ENCODE measurements at places on chromosomes 7 and 10.

- no peak for DNase-seq
Observed at GRCh38 chr10:111203615-111204014, 126.8 kb downstream of the ADRA2A start.

DNA sequence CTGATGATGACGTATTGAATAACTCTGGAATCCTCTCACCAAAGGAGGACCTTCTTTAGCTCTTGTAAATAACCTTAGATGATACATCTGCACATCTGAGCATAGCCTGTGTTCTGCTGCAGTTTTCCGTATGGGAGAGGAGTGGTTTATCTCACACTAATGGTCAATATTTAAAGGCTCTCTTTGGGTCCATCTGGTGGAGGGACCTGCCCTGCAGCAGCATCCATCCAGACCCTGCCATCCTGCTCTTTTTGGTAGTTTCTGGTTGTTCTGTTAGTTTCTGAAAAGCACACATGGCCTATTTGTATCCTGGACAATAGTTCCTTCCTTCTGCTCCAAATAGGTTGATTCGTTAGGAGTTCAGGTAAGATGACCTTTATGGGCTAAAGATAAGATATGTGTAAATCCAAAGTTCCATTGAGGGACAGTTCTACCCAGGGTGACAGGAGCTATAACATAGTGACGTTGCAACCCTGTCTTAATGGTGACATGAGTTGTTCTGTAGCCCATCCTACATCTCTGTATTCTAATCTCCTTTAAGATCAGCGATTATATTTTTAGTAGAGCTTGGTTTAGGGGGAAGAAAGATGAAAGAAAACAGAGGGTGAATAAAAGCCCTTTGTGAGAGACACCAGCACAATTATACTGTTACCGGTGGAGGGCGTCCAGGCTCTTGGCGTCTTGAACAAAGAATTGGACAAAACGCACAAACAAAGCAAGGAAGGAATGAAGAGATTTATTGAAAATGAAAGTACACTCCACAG lies 60.0 kb upstream of the KLF14 start:
- DNase-seq, result no peak

DNA sequence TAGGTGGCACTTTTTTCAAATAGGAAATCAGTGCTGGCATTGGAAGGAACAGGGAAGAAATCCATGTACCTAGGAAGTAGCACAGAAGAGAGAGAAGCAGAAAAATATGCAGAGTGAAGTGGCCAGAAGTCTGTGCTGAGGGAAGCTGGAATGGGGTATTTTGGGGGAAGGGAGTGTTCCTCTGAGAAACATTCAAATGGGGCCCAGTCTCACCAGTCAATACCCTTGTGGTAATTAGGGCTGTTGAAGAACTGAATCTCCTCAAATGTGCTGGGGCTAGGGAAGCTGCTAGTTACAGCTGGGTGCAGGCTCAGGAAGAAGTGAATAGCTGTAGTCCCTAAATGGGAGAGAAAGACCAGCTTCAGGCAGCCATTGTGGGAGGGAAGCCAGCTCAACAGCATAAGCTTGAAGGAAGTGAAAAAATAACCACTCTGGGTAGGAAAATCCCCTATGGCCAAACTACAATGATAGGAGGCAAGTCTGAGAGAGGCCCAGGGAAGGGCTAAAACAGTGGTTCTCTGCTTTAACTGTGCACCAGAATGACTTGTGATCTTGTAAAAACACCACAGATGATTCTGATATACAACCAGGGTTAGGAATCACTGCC lies 7.6 kb downstream of the NDST2 start:
- DNase-seq, result no peak

GRCh38 chr10:80708808-80709207 lies 171.1 kb downstream of the SH2D4B start:
- DNase-seq, result no peak

DNA sequence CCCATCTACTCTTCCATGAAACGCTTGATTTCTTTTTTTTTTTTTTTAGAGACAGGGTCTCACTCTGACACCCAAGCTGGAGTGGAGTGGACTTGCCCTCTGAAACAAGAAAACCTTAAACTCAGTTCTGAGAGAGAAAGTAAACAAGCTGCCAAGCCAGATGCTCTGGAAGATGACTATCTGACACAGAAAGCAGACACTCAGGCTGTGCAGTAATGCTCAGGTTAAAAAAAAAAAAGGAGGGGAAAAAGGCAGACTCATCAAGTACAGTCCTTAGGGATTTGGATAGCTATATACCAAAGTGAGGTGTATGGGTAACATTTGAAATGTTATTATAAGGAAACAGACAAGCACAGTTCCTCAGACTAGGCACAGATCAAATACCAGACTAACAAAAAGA lies 80.5 kb downstream of the IDE start:
- no peak for DNase-seq

DNA sequence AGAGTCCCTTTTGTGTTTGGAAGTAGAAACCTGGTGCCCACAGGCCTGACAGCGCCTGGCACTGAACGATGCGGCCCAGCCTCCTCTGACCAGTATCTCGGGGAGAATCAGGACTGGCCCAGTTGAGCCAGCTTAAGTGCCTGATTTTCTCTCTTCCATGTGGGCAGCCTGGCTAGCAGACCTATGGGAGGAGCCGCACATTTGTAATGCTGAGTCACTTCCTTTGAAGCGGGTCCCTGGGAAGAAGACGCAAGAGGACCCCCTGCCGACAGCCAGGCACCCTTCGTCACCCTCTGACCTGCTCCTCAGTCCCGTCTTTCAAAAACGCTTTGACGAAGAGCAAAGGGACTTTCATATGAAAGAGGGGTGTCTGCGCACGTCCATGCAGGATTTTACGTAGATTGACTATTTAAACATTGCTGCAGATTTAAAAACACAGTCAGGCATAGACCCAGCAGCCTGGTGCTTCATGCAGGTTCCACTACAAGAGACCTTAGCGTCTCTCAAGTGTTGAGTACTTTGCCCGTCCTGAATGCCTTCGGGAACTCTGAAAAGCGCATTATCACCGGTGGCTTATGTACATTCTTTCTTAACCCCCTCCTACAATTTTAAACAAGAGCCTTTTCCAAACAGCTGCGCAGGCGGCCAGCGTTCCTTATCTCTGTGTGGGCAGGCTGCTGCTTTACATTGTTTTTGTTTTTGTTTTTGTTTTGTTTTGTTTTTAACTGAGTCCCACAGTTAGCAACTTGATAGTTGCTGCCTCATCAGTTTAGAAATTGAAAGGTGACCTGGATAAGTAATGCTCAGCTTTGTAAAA lies 36.5 kb upstream of the AP5Z1 start:
- DNase-seq, result no peak

DNA sequence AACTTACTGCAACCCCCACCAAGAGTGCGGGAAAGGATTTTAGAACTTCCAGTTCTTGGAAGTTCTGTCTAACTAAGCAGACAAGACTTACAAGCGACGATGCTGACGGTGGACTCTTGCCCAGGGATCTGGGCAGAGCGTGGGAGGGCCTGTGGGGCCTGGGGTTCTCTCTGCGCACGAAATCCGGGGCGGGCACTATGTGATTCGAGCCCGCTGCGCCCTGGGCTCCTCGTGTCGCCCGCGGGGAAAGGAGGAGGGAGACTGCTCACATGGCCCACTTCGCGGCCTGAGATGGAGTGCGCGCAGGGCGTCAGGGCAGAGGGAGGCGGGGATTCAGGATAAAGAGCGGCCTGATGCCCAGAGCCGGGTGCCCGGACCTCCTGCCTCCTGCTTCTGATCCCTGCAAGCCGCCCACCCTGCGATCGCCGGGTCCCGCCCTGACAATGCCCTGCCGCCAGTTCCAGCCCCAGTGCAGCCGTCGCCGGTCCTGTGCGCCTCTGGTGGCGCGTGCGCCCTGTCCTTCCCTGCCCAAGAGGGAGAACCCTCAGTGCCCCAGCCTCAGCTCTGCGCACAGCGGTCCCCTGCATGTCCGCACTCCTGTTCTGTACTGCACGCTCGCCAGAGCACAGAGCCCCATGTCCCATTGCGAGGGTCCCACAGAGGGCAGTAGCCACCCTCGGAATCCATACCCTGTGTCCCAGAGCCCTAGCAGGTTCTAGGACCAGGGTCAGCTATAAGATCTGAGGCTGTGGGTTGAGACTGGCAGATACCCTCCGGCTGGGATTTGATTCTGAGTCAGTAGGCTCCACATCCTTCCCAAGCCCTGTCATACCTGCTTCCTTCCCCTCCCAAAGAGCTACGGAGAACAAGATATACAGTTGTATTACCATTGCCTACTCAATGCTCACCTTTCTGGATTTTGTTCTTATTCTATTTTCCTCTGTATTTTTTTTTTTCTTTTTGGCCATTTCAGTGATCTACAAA lies 99.4 kb upstream of the TMEM106B start:
- peak; percentile 7 for DNase-seq

GRCh38 chr10:120805014-120805812 lies 45.9 kb upstream of the WDR11 start:
- no peak for DNase-seq

GRCh38 chr7:150972023-150972468 lies 6.1 kb downstream of the KCNH2 start:
- no peak for DNase-seq

DNA sequence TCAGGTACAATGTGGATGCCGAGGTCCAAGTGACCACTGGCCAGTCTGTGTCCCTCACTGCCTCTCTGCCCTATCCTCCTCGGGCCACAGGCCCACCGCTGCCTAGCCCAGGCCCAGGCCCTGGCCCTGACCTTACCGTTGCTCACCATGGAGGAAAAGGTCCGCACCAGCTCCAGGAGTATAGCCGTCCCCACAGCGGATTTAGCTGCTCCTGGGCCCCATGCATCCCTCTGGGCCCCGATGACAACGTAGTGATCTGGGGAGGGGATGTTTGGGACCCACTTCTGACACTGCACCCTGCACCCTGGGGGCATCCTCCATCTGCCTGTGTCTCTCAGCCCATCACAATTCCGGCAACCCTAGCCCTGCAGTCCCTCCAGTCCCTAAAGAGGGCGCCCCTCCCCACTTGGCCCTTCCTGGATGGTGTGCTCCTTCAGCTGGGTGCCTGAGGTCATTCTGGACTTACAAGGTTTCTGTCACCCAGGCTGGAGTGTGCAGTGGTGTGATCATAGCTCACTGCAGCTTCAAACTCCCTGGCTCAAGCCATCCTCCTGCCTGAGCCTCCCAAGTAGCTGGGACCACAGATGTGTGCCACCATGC lies 12.1 kb downstream of the TFR2 start:
- DNase-seq, result peak; percentile 20

DNA sequence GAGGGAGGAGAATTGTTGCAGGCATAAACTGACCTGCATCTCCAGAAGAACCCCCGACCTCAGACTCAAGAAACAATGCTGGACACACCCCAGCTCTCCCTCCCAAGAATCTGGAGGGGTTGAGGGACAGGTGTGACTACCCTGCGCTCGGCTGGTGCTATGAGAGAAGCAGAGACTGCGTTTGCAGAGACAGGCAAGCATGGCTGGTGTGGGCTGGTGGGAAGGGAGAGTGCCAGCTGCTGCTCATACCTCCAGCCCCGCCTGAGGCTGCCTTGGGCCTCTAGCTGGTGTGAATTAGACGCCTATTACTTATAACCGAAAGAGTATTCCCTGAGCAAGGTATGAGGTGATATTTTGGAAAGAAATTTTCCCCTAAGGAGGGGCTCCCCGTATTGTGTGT lies 48.3 kb upstream of the DDC start:
- no peak for DNase-seq

DNA sequence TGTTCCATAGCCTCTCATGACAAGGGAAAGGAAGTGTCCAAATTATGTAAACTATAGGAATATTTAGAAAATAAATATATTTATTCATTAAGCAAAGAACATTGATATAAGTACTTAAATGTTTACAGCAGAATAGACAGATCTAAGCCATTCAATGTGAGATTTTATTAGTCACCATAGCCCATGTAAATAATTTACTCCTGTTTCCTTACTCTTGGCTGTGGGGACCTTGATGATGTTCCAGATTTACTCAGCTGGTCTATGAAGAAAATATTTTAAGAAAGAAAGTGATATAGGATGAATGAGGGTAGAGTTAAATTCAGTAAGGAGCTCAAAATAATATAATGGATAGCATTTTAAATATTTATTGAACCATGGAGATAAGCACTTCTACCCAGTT lies 442.6 kb upstream of the KLF6 start:
- no peak for DNase-seq

GRCh38 chr10:97659589-97659988 lies 19.1 kb downstream of the PI4K2A start:
- DNase-seq, result no peak

DNA sequence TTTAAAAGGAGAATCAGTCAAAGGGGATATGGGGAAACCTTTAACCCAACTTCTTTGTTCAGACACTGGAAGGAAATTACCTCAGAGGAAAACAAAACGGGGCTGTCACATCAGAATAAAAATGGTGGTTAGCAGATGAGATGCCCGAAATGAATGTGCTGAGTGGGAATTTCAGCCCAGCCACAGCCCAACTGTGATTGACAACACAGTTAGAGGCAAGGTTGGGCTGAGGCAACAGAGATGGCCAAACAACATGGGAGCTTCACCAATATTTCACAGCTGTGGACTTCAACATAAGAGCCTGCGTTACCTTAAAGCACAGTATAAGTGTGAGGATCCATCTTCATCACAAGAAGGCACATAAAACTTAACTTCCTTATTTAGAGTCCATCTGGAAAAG lies 133.5 kb upstream of the PTPRZ1 start:
- DNase-seq, result no peak

- DNase-seq, result no peak
Observed at GRCh38 chr7:14381306-14381705, 391.8 kb upstream of the ETV1 start.

Data from stimulated activated CD4-positive, alpha-beta T cell treated with anti-CD3 and anti-CD28 coated beads, Interleukin-4, amount 100 ng/mL, for 1 hour (primary cell).